HL-60 (cell line): ENCODE measurements at places on chromosomes 5 and 9.

DNA sequence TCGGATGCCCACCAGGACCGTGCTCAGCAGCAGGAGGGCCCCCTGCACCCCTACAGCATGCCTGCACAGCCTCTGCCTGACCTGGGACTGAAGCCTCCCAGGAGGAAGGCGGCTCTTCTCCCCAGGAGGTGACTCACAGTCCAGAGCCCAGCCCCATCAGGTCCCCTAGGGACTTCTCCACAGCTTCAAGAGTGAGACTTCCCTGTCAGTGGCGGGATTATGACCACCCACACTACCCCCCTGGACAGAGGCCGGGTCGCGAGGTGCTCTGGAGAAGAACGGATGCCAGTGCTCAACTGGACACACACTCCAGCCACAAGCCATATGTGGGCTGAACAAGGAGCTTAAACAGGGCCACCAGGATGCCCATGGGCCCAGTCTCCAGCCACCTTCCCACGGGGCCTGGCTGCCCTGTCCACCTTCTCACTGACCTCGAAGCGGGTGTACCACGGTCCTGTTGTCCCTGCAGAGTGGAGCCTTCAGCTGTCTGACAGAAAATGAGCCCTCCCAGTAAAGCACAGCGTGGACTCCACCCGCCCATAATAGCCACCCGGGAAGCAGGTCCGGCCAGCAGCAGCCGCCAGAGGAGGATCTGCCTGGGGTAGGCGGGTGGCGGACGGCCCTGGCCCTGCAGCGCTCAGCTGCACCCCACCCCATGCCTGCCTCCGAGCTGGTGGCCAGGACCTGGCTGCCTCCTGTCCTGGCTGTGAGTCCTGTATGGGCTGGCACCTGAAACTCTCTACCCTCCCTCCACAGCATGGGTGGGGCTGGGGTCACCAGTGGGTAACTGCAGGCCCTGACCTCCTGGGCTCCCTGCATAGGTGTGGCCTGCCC, 54.7 kb downstream of the SEMA4D start:
- peak; percentile 76 for DNase-seq

- DNase-seq, result no peak
These were observed 131.5 kb upstream of the SV2C start for GRCh38 chr5:75951716-75952115.

DNA sequence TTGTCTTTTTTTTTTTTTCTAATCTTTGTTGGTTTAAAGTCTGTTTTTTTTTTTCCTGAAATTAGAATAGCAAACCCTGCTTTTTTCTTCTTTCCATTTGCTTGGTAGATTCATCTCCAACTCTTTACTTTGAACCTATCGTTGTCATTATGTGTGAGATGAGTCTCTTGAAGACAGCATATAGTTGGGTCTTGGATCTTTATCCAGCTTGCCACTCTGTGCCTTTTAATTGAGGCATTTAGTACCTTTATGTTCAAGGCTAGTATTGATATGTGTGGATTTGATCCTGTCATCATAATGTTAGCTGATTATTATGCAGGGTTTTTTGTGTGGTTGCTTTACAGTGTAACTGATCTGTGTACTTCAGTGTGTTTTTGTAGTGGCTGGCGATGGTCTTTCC, 383.8 kb downstream of the MAN2A1 start:
- DNase-seq, result no peak

DNA sequence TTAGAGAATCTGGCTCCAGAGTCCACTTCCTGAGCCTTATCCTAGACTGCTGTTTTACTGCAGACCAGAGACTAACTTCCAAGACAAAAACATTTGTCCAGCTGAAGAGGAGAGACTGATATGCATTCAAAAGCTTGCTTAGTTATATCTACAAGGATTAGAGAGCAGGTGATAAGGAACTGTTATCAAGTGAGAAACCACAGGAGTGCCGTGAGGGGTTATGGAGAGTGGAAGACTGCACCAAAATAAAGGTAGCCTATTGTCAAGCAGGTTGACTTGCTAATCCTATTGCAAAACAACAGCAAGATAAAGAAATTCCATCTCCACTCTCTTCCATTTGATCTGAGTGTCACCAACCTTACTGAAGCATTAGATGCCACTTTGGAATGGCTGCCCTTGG, 139.1 kb downstream of the SCAMP1 start:
- no peak for DNase-seq

- DNase-seq, result no peak
These were observed 371.5 kb downstream of the MLLT3 start for GRCh38 chr9:20250791-20251190.

DNA sequence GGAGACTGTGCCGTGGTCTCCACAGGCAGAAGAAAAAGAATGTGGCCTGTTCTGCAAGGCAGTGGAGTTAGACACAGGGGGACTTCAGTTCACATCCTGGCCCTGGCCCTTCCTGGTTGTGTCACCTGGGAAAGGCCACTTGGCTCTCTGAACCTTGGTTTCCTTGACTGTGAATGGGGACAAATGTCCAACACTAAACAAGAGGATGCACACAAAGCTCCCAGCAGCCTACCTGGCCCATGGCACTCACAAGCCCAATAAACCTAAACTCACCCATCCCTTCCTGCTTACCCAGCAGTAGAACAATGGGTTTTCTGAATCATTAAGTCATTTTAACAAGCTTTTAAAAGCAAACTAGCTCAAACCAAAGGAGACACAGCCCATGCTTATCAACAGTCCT, 103.9 kb downstream of the FRMD3 start:
- no peak for DNase-seq

DNA sequence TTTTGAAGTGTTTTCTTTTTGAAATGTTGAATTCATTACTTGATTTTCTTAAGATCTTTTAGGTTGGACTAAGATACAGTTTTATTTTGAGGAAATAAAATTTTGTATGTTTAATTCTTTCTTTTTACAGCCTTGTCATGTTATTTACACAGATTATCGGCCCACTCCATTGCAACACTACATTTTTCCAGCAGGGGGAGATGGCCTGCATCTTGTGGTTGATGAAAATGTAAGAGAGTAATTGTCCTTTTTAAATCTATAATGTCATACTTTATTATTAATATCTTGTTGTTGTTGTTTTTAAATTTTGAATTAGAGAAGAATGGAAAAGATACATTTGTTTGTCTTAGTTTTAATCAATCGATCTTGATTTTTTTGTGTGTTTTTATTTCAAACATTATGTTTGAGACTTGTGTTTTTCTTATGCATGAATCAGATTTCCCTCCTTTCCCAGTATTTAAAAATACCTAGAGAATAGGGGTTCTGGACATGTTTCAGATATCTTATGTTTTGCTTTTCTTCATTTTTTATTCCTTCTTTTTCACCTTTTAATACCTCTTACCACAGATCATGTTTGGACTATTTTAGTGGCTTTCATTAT, 36.7 kb downstream of the MTREX start:
- DNase-seq, result peak; percentile 18

GRCh38 chr5:43215073-43215631, 23.1 kb downstream of the NIM1K start:
- peak; percentile 54 for DNase-seq

DNA sequence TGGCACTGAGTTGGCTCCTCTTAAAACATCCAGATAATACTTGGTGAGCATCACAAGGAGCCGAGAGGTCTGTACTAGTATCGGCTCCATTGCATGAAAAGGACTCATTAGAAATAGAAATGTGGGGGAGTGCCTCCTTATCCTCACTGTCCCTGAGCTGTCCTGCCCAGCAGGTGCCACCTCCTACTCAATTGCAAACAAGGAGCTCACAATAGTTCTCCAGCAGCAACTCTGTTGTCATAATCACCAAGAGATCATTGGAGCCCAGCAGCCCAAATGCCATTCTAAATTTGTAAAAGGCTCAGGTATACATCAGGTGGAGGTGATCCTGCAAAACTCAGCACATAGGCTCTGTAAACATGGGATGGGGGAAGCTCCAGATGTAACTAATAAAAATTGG, 99.1 kb downstream of the PLK2 start:
- no peak for DNase-seq

GRCh38 chr9:132583584-132584304, 1.3 kb downstream of the BARHL1 start:
- no peak for DNase-seq

DNA sequence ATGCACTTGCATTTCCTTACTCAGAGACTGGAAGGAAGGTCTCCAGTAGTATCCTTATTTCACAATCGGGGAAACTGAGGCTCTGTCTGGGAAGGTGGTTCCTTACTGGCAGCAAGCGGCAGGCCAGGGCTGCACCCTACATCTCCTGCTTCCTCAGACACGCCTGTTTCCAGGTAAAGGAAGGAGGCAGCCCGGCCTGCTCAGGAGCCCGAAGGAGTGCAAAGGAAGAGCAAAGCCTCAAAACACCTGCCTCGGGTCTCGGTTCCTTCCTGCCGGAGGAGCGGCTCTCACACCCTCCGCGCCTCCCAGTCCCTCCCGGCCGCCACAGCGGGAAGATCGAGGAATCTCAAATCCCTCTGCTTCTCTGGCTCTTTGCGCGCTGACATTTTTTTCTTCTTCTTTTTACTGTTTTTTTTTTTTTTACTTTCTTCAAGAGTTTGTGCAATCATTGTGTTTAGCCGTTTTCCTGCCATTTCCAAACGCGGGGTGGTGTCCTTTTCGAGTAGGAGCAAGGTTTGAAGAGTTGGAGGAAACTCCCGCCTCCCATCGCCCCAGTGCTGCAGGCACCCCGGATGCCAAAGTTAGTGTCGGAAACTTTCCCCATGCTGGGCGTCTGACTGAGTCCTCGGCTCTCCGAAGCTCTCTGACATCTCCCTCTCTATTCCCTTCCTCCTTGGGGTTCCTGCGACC, 1.0 kb downstream of the GGTA1 start:
- peak; percentile 65 for DNase-seq

GRCh38 chr5:59312223-59312622, 581.3 kb downstream of the PDE4D start:
- DNase-seq, result no peak

DNA sequence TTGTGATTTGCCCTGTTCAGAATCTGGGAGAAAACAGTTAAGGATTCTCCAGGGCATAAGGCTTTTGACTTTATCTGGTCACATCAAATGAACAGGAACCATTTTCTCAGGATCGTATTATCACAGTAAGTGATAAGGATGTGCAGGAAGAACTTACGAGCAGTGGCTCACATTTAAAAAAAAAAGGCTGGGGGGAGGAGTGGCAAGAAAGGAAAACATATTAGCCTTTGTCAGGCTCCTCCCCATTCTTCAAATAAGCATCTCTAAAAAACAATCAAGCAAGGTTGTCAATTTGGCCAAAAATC, 234.3 kb upstream of the TMEM161B start:
- no peak for DNase-seq

- DNase-seq, result no peak
These were observed 88.3 kb downstream of the USP20 start for GRCh38 chr9:129923589-129923988.

- no peak for DNase-seq
These were observed 13.2 kb upstream of the ADGRD2 start for GRCh38 chr9:124437086-124437485.

- DNase-seq, result no peak
These were observed 45.6 kb upstream of the SLC30A5 start for GRCh38 chr5:69048230-69048629.

DNA sequence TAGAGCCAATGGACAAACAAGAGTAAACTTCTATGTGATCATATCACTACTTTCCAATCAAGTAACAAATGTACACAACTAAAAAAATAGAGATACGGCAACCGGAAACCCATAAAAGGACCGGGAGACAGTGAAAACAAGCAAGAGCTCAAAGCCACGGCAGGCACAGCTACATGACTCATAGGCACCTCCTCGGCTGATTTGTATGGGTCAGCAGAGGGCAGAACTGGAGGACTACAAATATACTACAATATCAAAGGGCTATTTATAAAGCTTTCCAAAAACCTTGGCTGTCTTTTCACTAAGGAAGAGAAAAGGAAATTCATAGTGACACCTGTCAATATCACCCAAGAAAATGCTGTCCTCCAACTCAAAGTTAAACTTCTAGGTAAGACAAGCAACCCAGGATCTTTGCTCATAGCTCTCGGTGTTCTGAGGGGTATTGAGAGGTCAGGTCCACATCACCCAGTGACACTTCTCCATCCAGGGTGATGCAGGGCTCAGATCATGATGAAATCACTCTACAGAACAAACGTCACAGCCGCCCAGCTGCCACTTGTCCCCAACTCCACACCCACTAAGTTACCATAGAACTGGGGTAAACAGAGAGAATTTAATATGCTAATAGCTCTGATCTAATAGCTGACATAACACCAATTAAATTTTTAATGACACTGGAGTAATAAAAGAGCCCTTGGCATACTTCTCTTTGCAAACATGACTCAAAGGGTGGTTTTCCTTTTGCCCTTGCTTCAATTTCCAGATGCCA, 41.3 kb downstream of the PFDN1 start:
- DNase-seq, result peak; percentile 26

- DNase-seq, result no peak
These were observed 135.4 kb downstream of the SCAMP1 start for GRCh38 chr5:78495800-78496199.

- DNase-seq, result no peak
These were observed 171.2 kb upstream of the ACTBL2 start for GRCh38 chr5:57653636-57654290.

- DNase-seq, result no peak
These were observed 130.1 kb upstream of the C9orf72 start for GRCh38 chr9:27703216-27703980.

DNA sequence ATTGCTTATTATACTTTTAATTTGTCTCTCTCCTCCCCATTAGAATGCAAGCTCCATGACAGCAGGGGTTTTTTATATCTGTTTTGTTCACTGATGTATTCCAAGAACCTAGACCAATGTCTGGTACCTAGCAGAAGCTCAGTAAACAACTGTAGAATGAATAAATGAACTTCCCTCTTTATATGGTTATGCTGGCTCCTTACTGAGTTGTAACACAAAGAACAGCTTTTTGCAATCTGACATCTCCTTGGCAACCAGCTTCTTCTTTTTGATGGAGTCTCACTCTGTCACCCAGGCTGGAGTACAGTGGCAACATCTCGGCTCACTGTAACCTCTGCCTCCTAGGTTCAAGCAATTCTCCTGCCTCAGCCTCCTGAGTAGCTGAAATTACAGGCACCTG, 13.6 kb downstream of the TRMO start:
- peak; percentile 90 for DNase-seq

GRCh38 chr9:16442622-16443021, 427.8 kb downstream of the BNC2 start:
- DNase-seq, result no peak

DNA sequence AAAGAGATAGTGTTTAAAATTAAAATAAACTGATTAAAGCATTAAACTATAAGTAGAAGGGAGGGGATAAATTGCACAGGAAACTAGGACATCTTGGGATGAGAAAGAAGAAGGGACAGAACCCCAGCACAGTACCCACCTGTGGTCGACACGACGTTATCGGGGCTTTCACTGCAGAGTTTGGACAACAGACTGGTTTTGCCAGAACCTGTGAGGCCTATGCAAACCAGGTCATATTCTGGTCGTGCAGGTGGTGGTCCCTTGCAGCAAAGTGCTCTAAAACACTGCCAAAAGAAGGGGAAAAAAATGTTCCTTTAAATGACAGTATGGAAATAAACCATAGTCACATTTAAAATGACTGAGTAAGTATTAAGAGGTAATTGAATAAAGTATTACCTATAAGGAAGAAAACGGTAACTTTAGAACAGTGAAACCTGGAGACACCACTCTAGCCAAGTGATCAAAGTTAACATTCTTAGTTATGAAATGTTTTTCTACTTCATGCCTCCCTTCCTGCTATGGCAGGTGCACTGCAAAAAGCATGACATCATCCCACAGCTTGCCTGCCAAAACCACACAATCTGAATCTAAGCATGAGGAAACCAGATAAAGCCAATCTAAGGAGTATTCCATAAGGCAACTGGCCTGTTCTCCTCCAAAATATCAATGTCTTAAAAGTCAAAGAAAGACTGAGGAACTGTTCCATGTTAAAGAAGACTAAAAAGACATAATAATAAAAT, 138.6 kb downstream of the ARL15 start:
- DNase-seq, result peak; percentile 31

GRCh38 chr5:107263387-107264018, 407.2 kb downstream of the EFNA5 start:
- no peak for DNase-seq
